ENCODE measurements at places on chromosomes 2 and 18.

DNA sequence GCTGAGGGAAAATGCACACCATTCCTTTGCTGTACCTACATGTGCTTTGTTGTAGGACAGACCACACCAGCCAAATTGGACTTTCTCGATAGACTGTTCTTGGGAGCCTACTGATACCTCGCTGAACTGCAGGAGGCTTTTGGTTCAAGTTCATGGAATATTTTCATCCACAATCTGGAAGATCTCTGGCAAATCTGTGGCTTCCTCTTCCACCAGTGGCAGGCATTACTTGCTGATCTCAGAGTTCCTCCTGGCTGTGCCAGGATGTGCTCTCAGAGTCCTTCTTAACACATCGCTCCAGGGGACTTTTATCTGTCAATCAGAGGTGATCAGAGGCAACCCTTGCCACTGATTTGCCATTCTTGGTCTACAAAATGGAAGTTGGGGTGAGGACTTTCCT lies 87.7 kb downstream of the PTGR3 start:
- DNase-seq = no peak

DNA sequence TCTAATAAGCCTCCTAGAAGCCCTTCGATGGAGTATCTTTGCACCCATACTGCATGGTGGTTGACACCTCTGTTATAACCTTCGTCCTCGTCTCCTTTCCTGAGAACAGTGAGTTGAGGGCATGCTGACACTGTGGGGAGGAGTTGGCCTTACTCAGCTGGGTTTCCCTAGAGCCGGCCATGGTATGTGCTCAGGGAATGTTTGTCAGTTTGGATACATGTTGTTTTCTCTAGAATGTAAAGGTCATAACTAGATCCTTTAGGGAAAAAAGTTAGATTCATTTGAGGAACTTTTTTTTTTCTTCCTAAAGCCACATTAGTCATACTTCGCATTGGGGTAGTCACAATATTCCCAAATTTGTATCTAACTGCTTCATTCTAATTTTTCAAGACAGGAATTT lies 106.0 kb upstream of the FOSL2 start:
- DNase-seq = no peak

DNA sequence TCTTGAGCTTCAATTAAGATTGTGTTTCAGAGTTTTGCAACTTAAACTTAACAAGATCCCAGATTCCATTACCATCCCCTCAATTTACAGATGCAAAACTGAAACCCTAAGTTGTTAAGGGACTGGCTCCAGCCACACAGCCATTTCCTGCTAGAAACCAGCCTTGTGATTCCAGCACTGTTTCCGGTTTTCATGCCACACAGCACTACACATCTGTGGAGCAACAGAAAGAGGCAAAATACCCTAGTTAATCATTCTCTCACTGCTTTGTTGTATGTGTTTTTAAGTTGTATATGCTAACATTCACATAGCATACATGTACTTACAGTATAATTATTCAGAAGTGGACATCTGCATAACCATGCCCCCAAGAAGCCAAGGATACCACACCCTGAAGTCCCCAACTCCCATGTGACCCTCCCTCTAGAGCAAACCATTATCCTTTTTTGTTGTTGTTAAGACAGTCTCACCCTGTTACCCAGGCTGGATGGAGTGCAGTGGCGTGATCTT lies 87.4 kb downstream of the MYO5B start:
- DNase-seq = no peak

- DNase-seq = no peak
Measured at GRCh38 chr18:46567196-46567595, 89.8 kb downstream of the LOXHD1 start.

- DNase-seq = no peak
Measured at GRCh38 chr2:47509250-47509649, 106.3 kb downstream of the MSH2 start.

GRCh38 chr2:193377789-193378188 lies 1183.1 kb upstream of the TMEFF2 start:
- DNase-seq = no peak

DNA sequence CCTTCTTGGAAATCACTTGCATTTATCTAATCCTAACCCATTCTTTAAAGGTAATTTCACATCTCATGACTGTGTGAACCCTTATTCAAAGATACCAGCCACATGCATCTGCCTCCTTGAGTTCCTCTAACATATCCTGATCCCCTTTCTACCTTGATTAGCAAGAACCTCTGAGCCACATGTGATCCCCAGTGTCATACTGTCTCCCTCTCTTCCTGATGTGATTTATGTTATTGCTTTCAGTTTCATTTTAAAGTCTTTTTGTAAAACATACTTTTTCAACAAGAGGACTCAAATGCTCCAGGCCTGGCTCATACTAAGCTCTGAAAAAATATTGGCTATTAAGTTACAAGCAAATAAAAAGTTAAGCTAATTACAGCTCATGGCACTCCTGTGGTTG lies 470.1 kb downstream of the DLGAP1 start:
- DNase-seq = no peak

DNA sequence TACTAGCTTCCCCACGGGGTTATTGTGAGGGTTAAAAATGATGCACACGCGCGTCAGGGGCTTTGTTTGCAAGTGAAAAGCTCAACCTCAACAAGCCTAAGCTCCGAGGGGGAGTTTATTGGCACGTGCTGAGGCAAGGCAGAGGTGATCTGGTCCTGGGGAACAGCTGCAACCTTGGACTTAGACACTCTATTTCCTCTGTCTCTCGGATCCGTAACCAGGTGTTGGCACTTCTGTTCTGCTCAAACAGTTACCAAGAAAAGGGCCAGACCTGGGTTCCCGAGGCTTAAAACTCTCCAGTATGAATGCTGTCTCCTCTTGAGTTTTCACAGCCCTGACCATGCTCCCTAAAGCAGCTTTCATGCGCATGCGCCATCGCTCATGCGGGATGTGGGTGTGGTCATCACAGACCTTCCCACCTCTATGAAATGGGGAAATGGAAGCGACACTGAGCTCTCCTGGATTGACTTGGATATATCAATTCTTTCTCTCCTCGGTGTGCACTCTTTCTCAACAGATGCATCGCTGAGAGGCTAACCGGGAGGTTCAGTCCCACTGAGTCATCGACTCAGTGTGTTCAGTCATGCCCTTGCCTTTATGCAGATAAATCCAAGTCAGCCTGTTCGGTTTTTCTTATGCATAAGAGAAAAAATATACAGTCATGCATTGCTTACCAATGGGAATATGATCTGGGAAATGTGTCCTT lies 19.9 kb upstream of the RAB31 start:
- no peak for DNase-seq

- DNase-seq = no peak
Measured at GRCh38 chr2:63876311-63876710, 34.6 kb downstream of the UGP2 start.

DNA sequence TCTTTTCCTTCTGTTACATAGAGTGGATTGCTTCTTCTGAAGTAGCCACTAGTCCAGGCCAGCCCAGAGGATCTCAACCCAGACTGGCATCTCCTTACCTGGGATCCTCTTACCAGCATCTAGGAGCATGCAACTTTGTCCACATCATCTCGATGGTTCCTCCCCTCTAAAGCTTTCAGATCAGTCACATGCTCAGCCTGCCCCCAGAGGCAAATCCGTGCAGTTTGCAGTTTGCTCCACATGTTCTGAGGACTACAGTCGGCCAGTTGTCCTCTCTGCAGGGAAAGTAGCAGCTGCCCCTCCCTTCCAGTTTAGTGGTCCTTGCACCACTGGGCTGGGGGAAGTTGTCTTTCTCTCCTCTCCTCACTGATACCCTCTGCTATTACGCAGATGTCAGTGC lies 259.8 kb upstream of the APCDD1 start:
- no peak for DNase-seq

GRCh38 chr2:106953236-106953635 lies 67.3 kb upstream of the ST6GAL2 start:
- no peak for DNase-seq

DNA sequence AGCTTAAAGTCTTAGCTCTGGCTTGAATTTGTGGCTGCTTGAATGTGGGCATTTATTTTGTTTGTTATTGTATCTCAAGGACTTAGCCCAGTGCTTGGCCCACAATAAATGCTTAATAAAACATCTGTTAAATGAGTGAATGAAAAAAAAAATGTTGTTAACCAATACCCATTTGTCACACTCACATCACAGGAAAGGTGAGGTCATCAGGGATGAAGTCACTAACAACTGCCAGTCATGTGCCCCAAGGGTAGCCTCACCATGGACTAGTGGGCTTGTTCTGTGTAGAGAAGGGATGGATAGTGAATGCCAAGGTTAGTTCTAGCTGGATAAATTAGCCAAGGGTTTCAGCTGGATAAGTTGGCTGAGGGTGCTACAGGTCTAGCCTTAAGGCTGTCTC lies 3.0 kb downstream of the NRBP1 start:
- DNase-seq = no peak

DNA sequence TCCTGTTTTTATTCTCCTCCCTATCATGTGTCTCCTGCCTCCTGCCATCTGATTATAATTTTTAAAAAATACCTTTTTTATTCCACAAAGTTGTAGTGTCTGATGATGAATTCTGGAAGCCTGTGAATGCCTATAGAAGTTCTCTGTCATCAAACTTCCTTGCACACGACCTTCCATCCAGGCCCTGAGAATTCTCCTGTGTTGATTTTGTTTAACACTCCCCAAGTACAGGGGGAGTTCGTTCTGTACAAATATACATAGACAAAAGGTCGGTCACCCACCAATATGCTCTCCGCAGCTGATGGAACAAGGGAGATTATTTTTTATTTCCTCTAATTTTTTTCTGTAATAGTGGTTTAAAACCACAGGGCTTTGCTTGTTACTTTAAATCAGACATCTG lies 232.5 kb downstream of the PIEZO2 start:
- DNase-seq = no peak

- DNase-seq = no peak
Measured at GRCh38 chr2:40666398-40666797, 214.5 kb upstream of the SLC8A1 start.

GRCh38 chr2:20224716-20225293 lies at the start of gene SDC1:
Gene SDC1, minus strand, starts transcription at chr2:20225130. Its CDS starts 263 bp downstream, at chr2:20224867.
- DNase-seq = peak; percentile 76

DNA sequence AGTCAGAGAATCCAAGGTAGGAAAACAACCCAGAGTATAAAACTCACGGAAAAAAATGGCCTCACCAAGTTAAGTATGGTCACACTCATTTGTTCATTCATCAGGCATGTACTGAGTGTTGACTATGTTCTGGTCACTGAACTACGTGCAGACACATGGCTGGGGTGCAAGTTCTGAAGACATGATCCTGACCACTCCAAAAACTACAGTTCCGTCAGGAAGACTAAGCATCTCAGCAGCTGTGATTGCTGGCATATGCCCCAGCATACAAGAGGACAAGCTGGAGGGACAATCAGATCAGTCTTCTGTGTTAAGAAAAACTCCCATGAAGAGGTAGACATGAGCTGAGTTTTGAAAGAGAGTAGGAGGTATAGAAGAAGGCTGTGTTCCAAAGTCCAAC lies 72.8 kb downstream of the TCF4 start:
- no peak for DNase-seq

DNA sequence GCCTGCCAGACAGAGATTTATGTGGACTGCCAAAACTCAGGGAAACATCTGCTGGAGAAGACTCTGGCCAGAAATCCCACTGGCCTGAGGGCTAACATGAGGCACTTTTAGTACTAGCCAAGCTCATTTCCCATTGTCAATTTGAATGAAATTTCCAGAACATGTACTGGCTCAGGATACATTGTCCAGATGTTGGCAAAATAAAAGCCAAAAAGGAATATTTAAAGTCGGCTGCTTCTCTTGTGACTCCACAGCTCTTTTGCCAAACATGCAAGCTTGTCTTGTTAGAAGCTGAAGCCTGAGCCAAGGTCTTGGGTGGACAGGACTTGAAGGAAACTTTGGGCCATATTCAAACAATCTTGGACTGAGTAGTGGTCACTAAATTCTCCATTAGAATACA lies 215.5 kb downstream of the NCKAP5 start:
- DNase-seq = no peak

GRCh38 chr2:187581125-187581896 lies 27.1 kb upstream of the TFPI start:
- no peak for DNase-seq

GRCh38 chr2:233022561-233022960 lies 9.5 kb upstream of the NGEF start:
- no peak for DNase-seq

DNA sequence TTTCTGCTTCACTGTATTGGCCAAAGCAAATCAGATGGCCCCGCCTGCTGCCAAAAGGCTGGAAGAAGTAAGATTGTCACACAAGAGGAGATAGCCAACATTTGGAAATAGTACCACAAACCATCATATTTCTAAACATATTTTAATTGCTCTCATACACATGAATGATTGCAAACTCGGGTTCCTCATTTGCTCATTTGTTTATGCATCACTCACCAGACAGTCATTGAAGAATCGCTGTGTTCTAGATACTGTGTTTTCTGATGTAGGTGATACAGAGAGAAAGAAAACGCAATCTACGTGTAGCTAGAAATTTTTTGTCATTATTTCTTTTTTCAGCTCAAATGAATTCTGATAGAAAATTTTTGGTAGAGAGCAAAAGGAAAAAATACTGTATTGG lies 1103.4 kb downstream of the TSN start:
- no peak for DNase-seq

GRCh38 chr2:215579809-215580208 lies 143.9 kb upstream of the FN1 start:
- no peak for DNase-seq

DNA sequence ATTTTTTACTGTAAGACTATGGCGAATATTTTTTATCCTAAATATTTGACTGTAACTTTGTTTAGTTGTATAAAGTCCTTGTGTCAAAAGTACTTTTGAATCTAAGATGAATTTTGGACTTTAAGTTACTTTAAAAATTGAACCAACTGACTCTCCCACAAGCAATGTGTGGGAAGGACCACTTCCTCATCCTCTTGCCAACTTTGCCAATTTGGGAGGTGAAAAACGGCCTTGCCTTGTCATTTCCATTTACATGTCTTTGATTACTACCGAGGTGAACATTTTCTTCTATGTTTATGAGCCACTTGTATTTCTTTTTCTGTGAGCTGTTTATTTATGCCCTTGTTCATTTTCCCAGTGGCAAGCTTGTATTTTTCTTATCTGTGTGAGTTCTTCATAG lies 12.8 kb upstream of the MSGN1 start:
- DNase-seq = no peak

GRCh38 chr18:75551071-75551470 lies 123.6 kb upstream of the SMIM21 start:
- no peak for DNase-seq

- no peak for DNase-seq
Measured at GRCh38 chr18:7034924-7035323, 82.7 kb downstream of the LAMA1 start.

All from posterior cingulate gyrus (tissue), 11 donors.